A549 (cell line): ENCODE measurements at places on chromosomes 7 and 10.

DNA sequence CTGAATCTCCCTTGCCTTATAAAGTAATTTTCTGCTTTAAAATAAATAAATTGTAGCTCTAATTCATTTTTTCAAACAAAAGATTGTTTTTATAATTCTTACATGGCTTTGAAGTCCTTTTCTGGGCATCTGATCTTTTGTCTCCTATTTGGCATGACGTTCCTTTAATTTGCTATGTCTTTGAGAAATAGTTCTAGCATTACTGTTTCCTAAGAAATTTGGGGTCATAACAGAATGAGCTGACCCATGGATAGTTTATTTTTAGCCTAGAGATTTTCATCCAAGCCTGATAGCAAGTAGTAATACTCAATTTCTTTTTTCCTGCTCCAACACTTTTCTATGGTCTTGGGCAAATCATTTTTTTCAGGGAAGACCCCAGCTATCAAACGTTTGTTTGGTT is 31.4 kb downstream of the CCDC71L start:
- no peak for DNase-seq

DNA sequence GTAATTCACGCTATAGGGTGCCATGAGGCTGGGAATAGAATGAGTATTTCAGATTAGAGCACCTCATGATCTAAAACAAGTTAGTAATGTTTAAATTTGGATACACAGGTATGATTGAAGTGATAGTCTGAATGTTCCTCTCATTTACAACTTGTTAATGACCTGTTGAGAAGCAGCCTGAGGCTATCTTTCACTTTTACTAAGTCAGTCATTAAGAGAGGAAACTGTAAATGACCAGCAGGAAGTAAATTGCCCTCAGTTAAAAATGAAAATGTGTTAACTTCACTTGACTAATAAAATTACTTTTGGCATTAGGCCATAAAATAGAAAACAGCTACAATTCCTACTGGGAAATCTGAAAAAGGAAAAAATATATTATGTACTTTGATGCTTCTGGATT is 1042.0 kb downstream of the DNAJB9 start:
- DNase-seq, result no peak

GRCh38 chr10:71638822-71639719 is 80.5 kb downstream of the C10orf105 start:
- no peak for DNase-seq

GRCh38 chr10:77478247-77478961 is 159.2 kb downstream of the KCNMA1 start:
- no peak for DNase-seq

- DNase-seq, result no peak
These were observed 7.0 kb upstream of the PDCD4 start for GRCh38 chr10:110864662-110865140.

GRCh38 chr7:40580776-40581175 is 446.0 kb downstream of the SUGCT start:
- no peak for DNase-seq

- no peak for DNase-seq
These were observed 40.9 kb upstream of the FOXK1 start for GRCh38 chr7:4641091-4641666.

- no peak for DNase-seq
These were observed 54.2 kb downstream of the MKI67 start for GRCh38 chr10:128072046-128072445.

- DNase-seq, result peak; percentile 11
These were observed 179.0 kb downstream of the DGKI start for GRCh38 chr7:137667633-137668387.

GRCh38 chr7:112012242-112012641 is 194.0 kb downstream of the DOCK4 start:
- no peak for DNase-seq

DNA sequence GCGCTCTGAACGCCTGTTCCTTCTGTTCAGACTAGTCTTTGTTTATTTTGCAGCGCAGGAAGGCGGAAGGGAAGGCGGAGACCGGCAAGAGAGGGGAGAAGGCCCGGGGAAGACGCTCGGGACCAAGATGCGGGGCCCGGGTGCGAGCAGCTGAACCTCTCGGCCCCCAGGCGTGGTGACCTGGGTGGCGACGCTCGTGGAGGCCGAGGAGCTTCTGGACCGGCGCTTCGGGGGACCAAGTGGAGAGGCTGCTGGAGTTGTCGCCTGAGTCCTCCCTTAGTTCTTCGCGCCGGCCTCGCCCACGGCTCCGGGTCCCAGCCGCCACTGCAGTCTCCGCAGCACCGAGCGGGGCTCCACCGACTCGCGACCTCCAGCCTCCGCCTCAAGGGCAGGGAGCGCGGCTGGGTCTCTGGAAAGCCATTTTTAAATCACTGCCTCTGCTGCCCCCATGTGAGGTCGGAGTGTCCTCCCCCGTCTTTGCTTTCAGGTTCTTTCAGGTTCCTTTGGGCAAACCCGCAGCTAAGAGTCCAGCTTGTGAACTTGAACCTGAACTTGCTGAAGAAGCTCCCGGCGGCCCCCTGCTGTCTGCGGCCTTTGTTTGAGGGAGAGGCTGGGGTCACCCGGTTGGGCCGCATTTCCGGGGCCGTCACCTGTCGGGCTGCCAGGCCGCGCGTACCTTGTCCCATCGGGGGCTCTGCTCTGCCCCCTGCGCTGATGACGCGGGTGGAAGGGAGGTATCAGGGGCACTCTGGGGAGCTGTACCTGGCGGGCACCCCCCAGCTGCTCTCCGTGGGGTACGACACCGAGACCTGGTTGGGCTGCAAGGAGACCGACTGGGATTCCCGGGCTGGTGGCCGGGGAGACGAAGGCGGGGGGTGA is 136.0 kb downstream of the KIF20B start:
- DNase-seq, result no peak

DNA sequence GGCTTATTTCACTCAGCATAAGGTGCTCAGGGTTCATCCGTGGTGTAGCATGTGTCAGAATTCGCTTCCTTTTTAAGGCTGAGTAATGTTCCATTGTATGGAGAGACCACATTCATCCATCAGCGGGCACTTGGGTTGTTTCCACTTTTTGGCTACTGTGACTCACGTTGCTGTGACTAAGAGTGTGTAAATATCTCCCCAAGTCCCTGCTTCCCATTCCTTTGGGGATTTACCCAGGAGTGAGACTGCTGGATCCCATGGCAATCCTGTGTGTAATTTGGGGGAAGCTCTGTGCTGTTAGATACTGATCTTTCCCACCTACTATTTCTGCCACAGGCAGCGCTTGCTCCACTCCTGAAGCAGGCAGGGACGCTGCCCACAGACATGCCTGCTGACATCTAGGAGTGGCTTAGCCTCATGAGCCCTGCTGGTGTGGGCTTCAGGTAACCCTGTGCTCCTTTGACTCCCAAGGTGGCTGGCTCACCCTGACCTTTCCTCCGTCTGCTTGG is 346.0 kb downstream of the FRMD4A start:
- DNase-seq, result peak; percentile 46

- DNase-seq, result no peak
These were observed 50.8 kb downstream of the GSDME start for GRCh38 chr7:24706211-24707170.

- DNase-seq, result no peak
These were observed 55.7 kb upstream of the AMPH start for GRCh38 chr7:38686888-38687287.

GRCh38 chr7:4838626-4839334 is 23.1 kb downstream of the PAPOLB start:
- DNase-seq, result no peak

DNA sequence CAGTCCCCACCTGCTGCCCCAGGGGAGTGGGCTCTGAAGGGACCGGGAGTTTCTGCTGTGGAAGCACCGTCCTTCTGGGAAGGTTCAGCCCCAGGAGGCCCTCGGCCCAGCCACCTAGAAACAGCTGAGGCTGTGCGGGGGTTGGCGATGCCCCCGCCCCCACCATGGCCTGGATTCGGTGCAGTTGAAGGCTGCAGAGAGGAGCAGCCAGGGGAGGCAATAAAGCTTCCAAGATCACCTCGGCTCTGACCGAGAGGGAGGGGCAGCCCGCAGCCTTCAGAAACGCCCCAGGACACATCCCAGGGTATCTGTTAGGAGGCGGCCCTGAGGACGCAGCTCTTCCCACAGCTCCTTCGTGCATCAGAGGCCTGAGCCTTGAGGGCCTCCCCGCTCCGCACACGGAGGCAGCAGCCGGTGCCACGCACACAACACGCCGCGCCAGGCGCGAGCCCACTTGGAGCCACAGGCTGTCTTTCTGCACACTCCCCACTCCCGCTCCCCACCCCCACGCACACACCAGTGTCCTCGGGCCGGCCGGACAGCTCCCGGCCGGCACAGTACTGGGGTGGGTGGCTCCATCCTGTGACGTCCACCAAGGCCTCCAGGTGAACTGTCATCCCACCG is 1.6 kb downstream of the KNDC1 start:
- no peak for DNase-seq

- DNase-seq, result no peak
These were observed 276.1 kb downstream of the DNAJB6 start for GRCh38 chr7:157612664-157613561.

GRCh38 chr7:271266-272107 is 18.5 kb upstream of the FOXL3 start:
- DNase-seq, result no peak

DNA sequence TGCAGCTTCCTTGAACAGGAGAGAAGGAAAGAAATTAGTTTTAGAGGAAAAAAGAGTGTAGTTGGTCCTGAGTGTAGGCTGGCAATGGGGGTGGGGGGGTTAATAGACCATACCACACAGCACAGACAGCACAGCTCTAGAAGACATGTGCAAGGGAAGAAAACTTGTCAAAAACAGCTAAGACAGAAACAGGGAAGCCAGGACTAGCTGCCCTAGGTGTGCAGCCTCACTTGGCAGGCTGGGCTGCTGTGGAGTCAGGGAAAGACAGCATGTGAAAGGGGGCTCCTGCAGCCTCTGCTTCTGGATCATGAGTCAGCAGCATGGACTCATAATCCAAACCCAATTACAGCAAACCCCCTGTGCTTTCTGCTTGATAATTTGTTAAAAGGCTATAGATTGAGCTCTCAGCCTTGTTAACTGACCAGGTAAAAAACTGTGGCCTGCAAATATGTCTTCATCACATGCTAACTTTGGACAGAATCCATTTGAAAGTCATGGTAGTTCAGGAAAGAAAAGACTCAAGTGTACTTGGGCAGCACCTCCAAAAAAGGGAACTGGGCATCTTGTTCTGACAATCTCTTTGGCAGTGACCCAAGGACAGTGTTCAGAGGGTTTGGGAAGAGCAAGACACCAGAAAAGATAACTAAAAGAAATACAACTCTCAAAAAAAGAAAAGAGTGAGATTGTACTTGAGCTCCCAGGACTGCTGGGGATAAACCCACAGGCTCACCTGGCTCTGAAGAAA is 142.2 kb upstream of the VWC2 start:
- DNase-seq, result no peak

GRCh38 chr10:63431962-63432797 is 33.6 kb downstream of the JMJD1C start:
- peak; percentile 31 for DNase-seq

- no peak for DNase-seq
These were observed 6.4 kb downstream of the ANXA7 start for GRCh38 chr10:73407495-73407894.

DNA sequence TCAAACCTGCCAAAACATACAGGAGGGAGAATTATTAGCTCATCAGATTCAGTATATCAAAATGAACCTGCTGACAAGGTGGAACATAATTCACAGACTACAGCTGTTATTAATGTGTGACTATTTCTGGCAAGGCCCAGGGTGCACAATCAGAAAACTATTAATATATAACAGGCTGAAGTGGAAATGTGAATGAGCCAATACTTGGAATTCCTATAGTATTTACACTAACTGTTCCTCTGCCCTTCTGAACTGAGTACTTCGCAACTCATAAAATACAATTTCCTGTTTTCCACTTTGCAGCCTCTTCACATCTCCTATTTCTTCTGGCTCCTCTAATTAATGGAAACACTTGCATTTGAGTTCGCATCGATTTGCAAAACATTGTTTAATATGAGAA is 330.8 kb downstream of the DPP6 start:
- no peak for DNase-seq

- no peak for DNase-seq
These were observed 57.1 kb upstream of the KMT2E start for GRCh38 chr7:104956753-104957450.

DNA sequence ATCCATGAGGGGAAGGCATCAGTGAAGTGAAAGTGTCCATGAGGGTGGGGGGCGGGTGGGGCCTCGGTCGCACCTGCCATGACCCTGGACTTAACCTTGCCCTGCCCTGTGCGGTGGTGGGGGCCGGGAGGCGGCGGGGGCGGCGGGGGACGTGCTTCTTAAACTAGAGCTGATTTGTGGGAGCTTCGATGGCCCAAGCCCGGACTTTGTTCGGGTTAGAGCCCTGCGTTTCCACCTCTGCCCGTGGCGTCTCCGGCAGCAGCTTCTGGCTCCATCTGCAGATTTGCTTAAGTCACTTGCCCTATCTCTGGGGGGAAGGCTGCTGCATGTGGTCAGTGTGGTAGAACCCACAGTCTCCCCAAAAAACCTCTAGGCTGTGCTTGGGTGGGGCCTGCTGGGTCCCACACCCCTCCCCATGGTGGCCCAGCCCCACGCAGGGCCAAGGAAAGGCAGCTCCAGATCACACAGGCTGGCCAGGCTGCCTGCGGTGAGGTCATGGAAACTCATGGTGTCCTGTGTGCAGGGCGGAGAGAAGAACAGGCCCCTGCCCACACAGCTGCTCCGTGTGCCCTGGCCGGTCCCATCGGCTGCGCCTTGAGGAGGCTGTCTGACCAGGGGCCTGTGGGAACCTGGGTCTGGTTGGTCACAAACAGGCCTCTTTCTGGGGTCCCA is 93.2 kb downstream of the INPP5A start:
- DNase-seq, result no peak

DNA sequence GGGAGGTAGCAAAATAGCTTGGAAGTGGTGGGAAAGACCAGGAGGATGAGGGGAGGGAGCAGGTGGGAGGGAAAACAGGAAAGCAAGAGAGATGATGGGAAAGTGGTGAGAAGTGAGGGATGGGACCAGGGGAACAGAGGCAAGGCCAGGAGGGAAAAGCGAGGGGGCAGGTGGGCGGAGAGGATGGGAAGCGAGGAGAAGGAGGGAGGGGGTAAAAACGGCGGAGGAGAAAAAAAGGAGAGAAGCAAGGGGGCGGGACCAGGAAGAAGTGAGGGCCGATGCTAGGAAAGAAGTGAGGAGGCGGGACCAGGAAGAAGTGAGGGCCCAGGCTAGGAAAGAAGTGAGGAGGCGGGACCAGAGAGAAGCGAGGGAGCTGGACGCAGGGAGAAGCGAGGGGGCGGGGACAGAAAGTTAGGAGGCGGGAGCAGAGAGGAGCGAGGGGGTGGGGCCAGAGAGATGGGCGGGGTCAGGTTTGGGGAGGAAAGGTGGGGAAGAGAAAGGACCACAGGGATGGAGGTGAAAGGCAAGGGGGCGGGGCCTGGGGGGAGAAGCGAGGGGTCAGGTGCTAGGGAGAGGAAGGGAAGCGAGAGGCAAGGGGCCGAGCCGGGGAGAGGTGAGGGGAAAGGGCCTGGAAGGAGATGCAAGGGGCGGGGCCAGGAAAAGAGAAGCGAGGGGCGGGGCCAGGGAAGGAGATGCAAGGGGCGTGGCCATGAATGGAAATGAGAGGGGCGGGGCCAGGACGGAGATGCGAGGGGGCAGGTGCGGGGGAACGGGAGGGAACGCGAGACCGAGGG is 984 bp downstream of the SMURF1 start:
- peak; percentile 55 for DNase-seq

GRCh38 chr7:101330011-101330484 is 8.4 kb upstream of the IFT22 start:
- no peak for DNase-seq
